Heart right ventricle (tissue), 16 donors: ENCODE measurements at places on chromosomes 13 and 19. TPM values are rescaled to one million over a fixed set of nuclear protein-coding genes. Genes with fewer than 3 reads are reported as not detected.

The SMAD9 gene
- polyA plus RNA-seq = 1.2 TPM

The ZNF99 gene
- polyA plus RNA-seq = 0.15 TPM

The SWSAP1 gene
- 3.1 TPM for polyA plus RNA-seq

The LAIR1 gene
- polyA plus RNA-seq = 5.1 TPM

The TEX26 gene
- polyA plus RNA-seq = not detected

The CGB1 gene
- polyA plus RNA-seq = not detected

The IER2 gene
- 29.5 TPM for polyA plus RNA-seq

The HOMER3 gene
- polyA plus RNA-seq = 24.8 TPM

The TMEM86B gene
- 5.9 TPM for polyA plus RNA-seq

The TLE2 gene
- polyA plus RNA-seq = 54.6 TPM

The IGLON5 gene
- 0.14 TPM for polyA plus RNA-seq

The CADM4 gene
- polyA plus RNA-seq = 8.1 TPM

The CGB2 gene
- not detected for polyA plus RNA-seq

The KPTN gene
- 35.6 TPM for polyA plus RNA-seq

The CSNK1A1L gene
- polyA plus RNA-seq = not detected

The DACT3 gene
- 5.0 TPM for polyA plus RNA-seq

The SLC25A41 gene
- 1.4 TPM for polyA plus RNA-seq

The ZSCAN4 gene
- 0.03 TPM for polyA plus RNA-seq

The COG6 gene
- polyA plus RNA-seq = 7.0 TPM

The ZNF283 gene
- 6.7 TPM for polyA plus RNA-seq

The ZNF814 gene
- polyA plus RNA-seq = 26.1 TPM

The SIGLEC5 gene
- not detected for polyA plus RNA-seq

The CTXN1 gene
- not detected for polyA plus RNA-seq

The FSTL3 gene
- 118 TPM for polyA plus RNA-seq

The BRCA2 gene
- 0.04 TPM for polyA plus RNA-seq

The CNFN gene
- 1.6 TPM for polyA plus RNA-seq

The HRC gene
- polyA plus RNA-seq = 710 TPM

The TTYH1 gene
- polyA plus RNA-seq = 1.8 TPM

The CCDC61 gene
- 7.3 TPM for polyA plus RNA-seq

The TSSK6 gene
- polyA plus RNA-seq = 0.29 TPM

The GTF2F1 gene
- 44.8 TPM for polyA plus RNA-seq

The NLRP5 gene
- polyA plus RNA-seq = not detected

The TSHZ3 gene
- 2.3 TPM for polyA plus RNA-seq

The FOXO1 gene
- 9.0 TPM for polyA plus RNA-seq

The KRTDAP gene
- polyA plus RNA-seq = not detected

The OR10H1 gene
- not detected for polyA plus RNA-seq

The KLK5 gene
- polyA plus RNA-seq = not detected

The ZNF793 gene
- polyA plus RNA-seq = 7.2 TPM

The BST2 gene
- polyA plus RNA-seq = 75.4 TPM

The C5AR1 gene
- polyA plus RNA-seq = 1.7 TPM

The ADPRHL1 gene
- polyA plus RNA-seq = 192 TPM

The DPF1 gene
- polyA plus RNA-seq = 0.09 TPM

The CEACAM16 gene
- not detected for polyA plus RNA-seq

The MCEMP1 gene
- 0.71 TPM for polyA plus RNA-seq

The C1QTNF9B gene
- polyA plus RNA-seq = 3.1 TPM

The PRR19 gene
- not detected for polyA plus RNA-seq

The CEACAM5 gene
- 0.03 TPM for polyA plus RNA-seq

The IGFL1 gene
- polyA plus RNA-seq = not detected

The ZNF83 gene
- polyA plus RNA-seq = 10.7 TPM

The FAAP24 gene
- 1.3 TPM for polyA plus RNA-seq

The KLF1 gene
- polyA plus RNA-seq = not detected

The ANO8 gene
- polyA plus RNA-seq = 3.3 TPM

The URAD gene
- 0.07 TPM for polyA plus RNA-seq

The RDH8 gene
- not detected for polyA plus RNA-seq

The ZNF440 gene
- polyA plus RNA-seq = 9.5 TPM

The IGFLR1 gene
- polyA plus RNA-seq = 6.6 TPM

The ZNF534 gene
- 0.88 TPM for polyA plus RNA-seq

The CEBPA gene
- 3.4 TPM for polyA plus RNA-seq

The ETV2 gene
- polyA plus RNA-seq = 0.59 TPM
